Activated CD4-positive, alpha-beta T cell treated with anti-CD3 and anti-CD28 coated beads, Interleukin-2, Interleukin-4, amounts not matched to agents 100 ng/mL and 50 ng/mL, durations not matched to agents 16 hours and 8 hours (primary cell): ENCODE measurements at places on chromosomes 4 and X.

DNA sequence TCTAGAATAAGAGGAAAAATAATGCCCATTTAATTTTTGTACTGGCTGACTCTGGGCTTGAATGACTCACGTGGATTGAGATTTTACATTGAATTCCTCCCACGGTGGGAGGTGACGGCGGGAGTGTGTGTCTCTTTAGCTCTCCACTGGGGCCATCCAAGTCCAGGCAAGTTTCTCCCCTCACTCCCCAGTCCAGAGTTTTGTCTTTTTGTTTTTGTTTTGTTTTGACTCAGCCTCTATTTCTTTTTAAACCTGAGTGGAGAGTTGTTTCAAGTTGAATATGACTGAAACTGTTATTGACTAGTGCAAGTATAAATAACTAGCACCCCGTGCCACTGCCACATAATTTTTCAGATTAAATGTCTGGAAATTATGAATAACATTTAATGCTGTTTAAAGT lies 13.6 kb downstream of the CHST7 start:
- DNase-seq, result peak; percentile 59

GRCh38 chr4:3360777-3361176 lies 68.0 kb downstream of the RGS12 start:
- no peak for DNase-seq

DNA sequence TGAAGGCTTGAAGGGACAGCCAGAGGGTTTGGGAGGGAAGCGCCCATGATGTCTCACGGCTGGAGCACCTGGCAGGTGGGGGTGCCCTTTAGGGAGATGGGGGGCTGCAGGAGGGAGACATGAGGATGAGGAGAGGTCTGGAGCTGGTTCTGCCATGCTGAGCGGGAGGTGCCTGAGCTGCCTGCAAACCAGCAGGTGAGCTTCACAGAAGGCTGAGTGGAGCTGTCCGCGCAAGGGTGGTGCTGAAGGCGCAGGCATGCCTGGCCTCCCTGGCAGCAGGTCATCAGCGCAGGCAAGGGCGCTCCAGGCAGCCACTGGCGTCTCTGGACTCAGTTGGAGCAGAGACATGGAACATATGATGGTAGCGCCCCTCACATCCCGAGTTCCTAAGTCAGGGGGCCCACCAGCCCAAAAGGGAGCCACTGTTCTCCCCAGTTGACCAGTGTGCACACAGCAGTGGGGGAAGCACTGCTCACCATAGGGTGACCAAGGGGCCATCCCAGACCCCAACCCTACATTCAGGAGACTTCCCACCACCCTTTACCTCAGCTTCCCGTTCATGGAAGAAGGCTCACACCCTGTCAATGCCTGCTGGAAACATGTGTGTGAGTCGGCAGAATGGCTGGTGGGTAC lies 25.8 kb downstream of the ADRA2C start:
- no peak for DNase-seq

GRCh38 chr4:116101321-116101720 lies 984.1 kb downstream of the TRAM1L1 start:
- DNase-seq, result no peak

DNA sequence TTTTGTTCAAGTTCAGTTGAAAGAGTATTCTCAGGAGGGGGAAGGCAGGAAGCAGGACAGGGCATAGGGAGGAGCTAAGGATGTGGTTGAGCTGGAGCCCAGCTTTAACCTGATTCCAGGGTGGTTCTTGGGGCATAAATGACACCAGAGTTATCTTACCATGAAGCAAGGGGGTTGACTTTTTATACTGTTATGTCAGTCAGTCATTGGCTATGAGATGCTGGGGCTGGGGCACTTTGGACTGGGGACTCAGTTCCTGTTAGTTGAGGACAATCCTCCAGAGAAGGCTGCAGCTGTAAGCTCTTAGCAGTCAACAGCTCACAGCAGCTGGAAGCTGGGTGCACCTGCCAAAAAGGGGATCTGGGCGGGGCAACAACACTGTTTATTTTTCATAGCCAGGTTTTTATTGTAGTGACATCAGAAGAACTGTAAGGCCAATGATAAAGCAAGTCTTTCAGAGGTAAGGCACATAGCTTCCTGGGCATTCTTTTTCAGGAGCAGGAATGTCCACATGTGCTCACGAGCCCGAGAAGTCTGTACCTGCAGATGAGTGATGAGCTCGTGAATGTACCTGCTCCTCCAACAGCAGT lies 78.5 kb downstream of the MID1IP1 start:
- no peak for DNase-seq

- DNase-seq, result no peak
Observed at GRCh38 chr4:24144381-24144780, 254.5 kb upstream of the PPARGC1A start.

DNA sequence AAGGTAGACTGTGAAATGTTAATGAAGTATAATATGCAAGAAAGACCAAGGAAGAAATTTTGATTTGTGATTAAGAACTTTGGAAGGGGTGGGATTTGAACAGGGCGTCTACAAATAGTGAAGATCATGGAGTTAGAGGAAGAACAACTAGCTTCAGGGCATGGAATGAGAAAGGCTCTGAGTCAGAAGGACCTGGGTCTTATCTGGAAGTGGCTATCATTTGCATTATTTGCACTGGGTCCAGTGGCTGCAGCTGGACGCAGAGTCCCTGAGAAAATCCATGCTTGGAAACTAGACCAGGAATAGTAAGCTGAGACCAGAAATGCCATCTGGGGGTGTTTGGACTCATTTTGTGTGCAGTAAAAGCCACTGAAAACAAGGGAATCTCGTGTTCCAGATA lies 4.3 kb upstream of the LIMCH1 start:
- DNase-seq, result no peak
